ENCODE measurements at places on chromosomes 7 and 10.

DNA sequence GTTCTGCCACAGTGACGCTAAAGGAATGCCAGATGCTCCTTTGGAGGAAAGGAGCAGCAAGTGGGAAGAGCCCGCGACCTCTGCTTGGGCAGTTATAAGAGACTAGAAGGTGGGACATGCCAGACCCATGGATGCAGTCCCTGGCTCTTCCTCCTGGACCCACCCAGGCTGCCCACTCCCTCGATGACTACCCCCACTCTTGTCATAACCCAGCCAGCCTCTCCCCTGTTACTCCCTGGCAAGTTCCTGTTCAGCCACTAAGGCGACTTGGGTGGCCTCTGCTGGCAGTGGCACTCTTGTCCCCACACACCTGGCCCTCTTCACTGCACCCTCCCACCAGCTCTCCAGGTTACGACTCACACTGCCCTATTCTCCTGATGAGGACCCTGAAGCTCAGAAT is 33.5 kb downstream of the COL13A1 start:
- DNase-seq, result no peak

DNA sequence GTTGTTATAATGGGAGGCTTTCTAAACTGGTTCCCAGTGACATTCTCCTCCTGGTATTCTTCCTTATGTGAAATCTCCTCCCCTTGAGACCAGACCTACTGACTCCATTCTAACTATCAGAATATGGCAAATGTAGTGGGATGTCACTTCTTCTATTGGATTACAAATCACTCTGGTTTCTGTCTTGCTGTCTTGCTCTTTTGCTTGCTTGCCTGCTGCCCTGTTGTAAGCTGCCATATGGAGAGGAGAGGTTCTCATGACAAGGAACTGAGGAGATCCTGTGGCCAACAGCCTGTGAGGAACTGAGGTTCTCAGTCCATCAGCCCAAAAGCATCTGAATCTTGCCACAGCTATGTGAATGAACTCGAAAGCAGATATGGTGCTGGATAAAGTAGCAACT is 4.7 kb upstream of the NRCAM start:
- DNase-seq, result no peak

- DNase-seq, result peak; percentile 67
Measured at GRCh38 chr7:140326116-140326928, 72.0 kb downstream of the SLC37A3 start.

DNA sequence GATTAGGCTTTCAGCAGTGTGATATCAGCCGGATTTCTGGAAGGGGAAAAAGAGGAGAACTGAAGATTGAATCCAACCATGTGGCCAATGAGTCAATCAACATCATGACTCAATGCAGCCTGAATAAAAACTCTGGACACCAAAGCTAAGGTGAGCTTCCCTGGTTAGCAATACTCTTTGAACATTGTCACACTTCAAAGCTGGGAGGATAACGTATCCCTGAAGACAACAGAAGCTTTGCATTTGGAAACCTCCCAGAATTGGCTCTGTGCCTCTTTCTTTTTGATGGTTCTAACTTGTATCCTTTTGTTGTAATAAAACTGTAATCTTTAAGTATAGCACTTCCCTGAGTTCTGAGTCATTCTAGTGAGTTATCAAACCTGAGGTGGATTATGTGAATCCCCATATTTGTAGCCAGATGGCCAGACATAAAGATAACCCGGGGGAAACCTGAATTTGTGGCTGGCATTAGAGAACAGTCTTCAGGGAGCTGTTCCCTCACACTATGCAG is 284.4 kb downstream of the IPMK start:
- no peak for DNase-seq

DNA sequence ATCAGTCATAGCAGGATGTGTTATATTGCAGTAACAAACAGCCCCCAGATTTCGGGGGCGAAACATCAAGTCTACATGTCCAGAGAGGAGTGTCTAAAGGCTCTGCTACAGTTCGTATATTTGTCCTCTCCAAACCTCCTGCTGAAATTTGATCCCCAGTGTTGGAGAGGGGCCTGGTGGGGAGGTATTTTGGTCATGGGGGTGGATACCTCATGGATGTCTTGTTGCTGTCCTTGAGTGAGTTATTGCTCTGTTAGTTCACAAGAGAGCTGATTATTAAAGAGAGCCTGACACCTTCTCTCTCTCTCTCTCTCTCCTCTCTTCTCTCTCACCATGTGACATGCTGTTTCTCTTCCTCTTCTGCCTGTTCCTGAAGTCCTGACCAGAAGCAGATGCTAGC is 343.7 kb downstream of the TCERG1L start:
- no peak for DNase-seq

GRCh38 chr10:123741146-123741545 is 75.0 kb downstream of the GPR26 start:
- no peak for DNase-seq

DNA sequence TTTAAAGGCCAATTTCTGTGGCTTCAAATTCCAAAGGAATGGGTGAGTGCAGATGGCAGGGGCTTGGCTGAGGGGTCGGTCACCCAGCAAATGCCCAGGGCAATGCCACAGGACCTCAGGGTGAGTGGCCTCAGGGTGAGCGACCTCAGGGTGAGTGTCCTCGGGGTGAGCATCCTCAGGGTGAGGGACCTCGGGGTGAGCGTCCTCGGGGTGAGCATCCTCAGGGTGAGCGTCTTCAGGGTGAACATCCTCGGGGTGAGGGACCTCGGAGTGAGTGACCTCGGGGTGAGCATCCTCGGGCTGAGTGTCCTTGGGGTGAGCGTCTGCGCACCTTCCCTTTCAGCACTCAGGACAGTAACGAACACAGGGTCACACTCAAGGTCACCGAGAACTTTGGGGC is 59.2 kb downstream of the ADARB2 start:
- DNase-seq, result no peak

Data from PC-9 (cell line).